ENCODE measurements at places on chromosomes 4 and X.

- peak; percentile 65 for DNase-seq
Observed at GRCh38 chr4:40307627-40308497, 27.3 kb upstream of the CHRNA9 start.

GRCh38 chrX:12007881-12008280 lies 130.4 kb upstream of the FRMPD4 start:
- DNase-seq = no peak

- no peak for DNase-seq
Observed at GRCh38 chrX:13645464-13646153, 7.3 kb upstream of the TCEANC start.

GRCh38 chrX:96564595-96564994 lies 120.0 kb upstream of the DIAPH2 start:
- no peak for DNase-seq

GRCh38 chrX:25181775-25182174 lies 166.0 kb upstream of the ARX start:
- DNase-seq = no peak

DNA sequence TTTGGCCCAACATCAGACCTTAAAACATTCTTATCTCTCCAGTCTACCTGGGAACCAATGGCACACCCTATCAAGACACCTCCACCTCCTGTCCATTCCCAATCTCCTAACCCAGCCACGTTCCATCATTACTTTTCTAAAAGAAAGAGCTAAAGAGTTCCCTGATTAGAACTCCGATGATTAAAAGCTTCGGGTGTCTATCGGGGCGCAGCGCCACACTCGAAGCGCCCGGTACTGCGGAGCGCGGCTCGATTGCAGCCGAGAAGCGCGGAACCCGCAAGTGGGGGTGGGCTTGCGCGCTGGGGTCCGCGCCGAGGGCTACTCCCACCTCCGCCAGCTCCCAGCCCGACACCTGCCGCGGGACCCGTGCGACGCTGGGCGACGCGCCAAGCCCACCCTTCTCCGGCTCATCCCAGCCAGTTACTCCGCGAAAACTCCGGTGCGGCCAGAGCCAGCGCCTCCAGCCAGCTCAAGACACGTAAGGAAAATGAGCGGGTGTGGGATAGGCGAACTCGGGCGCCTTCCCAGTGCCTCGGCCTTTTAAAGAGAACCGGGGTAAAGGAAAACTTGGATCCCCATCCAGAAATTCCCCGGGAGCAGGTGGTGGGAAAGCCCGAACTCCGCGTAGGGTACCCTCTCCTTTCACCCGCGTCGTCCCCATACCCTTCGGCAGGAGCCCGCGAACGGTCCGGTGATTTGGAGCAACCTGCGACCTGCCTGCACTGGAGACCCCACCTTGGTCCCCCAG lies 593 bp downstream of the NPY1R start:
- no peak for DNase-seq

- DNase-seq = no peak
Observed at GRCh38 chr4:77505958-77506319, 99.7 kb upstream of the CXCL13 start.

DNA sequence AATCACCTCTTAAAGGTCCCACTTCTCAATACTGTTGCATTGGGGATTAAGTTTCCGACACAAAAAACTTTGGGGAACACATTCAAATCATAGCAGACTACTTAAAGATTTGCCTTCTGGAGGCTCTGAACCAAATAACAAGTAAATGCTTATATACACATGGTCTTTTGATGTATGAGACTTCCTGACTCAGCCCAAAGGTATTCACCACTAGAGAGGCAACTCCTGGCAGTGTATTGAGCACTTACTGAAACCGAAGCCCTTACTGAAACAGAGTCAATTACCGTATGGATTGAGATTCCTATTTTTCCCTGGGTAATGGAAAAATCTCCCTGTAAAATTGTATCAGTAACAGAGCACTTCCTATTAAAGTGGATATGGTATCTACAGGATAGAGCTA lies 45.4 kb downstream of the ZCCHC13 start:
- no peak for DNase-seq

DNA sequence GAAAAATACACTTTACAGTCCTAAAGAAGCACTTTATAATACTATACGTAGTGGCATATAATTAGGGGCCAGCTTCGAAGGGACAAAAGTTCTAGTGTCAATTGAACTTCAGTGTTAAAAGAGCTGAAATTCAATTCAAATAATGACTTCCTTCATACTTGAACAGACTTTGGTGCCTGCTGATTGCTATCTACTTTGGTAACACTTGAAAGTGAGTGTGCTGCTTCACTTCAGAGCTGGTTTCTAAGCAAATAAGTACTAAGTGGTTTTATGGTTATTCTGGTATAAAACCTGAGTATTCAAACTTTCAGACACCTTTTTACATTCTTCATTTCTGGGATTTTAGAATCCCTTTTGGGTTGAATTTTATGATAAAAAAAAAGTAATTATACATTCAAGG lies 107.0 kb downstream of the SLC4A4 start:
- no peak for DNase-seq

GRCh38 chrX:19966056-19966455 lies 24.8 kb downstream of the BCLAF3 start:
- DNase-seq = no peak

- no peak for DNase-seq
Observed at GRCh38 chr4:18057821-18058533, 36.4 kb upstream of the LCORL start.
